ENCODE measurements at places on chromosomes 13 and 19.

GRCh38 chr19:13053761-13054625, 48.7 kb downstream of the LYL1 start:
- DNase-seq = no peak

GRCh38 chr19:44590245-44591059, 22.9 kb upstream of the IGSF23 start:
- DNase-seq = no peak

DNA sequence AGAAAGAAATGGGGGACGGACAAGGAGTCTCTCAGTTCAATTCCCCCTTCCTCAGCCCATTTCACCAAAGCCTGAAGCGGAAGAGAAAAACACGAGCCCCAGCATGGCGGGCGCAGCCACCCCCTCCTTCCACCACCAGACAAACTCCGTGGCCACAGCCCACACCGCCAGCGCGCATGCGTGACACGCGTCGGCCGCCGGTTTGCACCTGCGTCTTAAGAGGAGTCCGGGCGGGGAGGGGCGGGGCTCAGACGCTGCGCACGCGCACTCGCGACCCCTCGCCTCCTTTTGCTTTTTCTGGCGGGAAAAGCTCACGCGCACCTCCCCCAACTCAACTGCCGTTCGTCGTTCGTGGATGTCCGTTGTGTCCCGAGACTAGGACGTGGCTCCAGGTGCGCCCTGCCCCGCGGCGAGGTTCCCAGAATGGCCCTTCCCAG, at the start of gene KASH5:
KASH5 (plus strand) TSS at position 314 of the 437 bp plus-strand sequence. CDS start 2,635 bp downstream, outside the sequence.
- no peak for DNase-seq

DNA sequence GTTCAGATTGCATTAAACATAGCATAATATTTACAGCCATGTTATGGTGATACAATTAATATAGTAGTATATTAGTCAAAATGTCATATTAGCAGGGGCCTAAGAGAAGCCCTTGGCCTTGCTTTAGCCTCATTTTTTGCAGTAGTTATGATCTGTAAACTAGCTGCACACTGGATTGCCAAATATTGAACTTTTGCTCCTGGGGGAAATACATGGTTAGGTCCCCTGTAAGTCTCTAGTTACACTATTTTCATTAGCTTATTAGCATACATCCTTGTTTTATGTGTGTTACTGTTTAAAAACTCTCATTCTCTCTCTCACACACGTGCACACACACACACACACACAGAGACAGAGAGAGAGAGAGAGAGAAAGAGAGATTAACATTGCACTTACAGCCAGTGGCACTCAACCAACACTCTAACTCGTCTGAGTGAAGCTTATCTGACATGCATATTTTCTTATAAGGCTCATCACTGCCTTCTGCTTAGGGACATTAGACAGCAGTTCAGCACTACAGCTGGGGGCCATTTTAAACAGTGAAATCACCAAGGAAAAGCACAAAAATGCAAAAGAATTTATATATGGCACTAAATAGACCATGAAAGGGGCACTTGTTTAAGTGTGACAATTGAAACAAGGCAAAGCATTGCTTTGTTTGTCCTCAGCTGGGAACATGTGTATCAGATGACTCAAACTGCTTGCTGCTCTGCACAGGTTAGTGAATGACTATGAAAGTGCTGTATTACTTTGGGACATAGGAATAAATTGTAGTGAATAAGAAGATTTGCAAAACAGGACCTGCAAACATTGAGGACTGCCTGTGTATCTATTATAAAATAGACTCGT, 278.7 kb downstream of the GPC6 start:
- no peak for DNase-seq

DNA sequence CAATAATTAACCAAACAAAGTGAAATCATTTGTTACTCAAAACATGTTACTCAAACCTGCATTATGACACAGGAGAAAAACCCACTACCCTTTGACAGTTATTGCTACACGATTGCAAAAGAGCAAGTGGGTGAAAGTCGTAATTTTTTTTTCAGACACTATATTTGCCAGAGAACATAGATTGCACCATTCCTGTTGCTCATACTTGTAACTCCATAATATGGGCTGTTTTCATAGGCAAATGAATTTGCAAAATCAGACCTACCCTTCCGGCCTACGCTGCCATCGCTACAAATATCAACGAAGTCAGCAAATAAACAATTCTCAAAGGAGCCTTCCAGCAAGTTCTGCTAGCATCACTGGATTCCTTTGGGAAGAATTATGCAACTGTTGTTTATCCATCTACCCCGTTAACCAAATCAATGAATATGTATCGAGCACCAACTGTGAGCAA, 396.5 kb downstream of the IRS2 start:
- no peak for DNase-seq

DNA sequence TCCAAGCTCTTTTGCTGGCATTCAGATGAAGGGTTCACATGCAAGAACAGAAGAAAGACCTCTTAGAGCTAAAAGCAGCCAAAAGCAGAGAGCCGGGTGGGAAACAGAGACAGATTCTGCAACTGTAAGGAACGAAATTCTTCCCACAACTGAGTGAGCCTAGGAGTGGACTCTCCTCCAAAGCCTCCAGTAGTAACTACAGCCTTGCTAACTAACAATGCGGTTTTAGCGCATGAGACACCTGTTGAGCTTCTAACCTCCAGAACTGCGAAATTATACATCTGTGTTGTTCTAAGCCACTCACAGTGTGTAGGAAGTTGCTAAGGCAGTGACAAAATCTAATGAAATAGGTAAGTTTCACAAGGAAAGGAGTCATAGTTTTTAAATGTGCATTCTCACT, 98.1 kb upstream of the SLITRK1 start:
- DNase-seq = no peak
